Omental fat pad (tissue), 4 donors: ENCODE measurements at places on chromosomes 3 and 15. TPM values are rescaled to one million over a fixed set of nuclear protein-coding genes. Genes with fewer than 3 reads are reported as not detected.

DNA sequence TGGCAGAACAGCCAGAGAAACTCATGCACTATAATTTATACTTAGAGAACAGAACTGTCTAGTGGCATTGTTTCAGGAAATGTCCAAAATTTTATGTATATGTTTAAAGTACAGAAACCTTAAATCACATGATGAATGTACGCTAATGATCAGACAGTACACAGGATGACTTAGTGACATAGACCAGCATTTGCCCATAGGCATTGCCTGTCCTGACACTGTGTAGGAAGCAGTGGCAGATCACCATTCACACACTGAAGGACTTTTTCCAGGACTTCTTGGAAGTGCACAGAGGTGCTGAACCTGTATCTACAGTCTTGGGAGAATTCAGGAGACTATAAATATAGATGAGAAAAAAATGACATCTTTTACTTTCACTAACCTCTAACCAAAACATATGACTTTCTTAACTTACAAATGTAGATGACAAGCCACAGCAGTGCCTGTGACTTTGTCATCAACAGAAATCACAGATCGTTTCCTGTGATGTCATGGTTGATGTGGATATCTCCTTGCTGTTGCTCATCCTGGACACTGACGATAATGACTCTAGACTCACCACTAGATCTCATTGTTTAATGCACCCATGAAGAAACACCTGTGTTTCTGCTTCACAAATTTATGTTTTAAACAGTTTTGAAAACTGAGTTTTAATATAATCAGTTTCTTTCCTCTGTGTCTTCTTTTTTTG lies 183.2 kb downstream of the CACNA2D3 start:
- DNase-seq: no peak

DNA sequence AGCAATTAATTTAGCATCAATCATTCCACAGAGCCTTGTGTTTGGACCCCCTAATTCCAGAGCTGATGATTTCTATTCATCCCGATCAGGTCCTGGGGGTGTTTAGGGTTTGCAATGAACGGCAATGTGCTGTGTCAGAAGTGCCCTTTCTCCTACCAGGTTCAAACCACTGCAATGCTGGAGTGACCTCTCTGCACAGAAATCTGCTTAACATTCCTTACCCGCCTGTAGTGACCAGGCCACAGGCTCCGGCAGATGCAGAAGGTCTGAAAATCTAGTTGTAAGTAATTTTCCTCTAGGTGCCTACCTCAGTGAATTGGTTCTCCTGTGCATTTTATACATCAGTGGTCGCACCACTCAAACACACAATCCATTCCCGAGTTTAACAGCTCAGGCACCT lies 725.3 kb upstream of the CFAP20DC start:
- no peak for DNase-seq

DNA sequence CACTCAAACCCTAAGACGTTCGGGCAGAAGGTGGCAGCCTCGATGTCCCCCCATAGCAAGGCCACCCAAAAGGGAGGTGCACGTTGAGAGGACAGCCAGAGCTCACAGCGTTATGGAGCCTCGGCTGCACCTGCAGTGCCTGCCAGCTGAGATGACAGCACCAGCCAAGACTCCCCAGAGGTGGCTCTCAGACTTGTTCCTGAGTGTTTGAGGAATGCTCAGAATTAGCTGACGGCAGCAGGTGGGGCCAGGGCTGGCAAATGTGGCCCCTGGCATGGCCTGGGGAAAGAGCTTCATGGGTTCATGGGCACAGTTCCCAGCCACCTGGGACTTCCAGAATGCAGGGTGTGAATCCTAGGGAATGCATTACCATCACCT lies 177.8 kb downstream of the KLF13 start:
- DNase-seq: no peak

DNA sequence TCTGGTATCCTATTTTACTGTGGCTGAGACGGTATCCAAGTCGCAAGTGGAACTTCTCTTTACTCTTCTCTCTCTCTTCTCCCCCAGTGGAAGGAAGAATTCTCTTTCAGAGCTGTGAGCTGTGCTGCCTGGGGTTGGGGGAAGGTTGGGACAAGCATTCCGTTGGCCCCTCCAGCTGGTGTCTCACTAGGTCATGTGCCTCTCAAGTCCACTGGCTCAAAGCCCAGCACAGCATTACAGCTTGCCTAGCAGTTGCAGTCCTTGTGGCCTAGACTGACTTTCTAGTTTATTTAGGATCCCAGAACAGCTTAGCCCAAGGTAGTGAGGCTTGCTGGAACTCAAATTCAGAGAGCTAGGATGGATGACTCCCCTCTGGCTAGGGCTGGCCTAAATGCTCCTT lies 76.1 kb upstream of the SPATA16 start:
- no peak for DNase-seq

GRCh38 chr15:42404461-42405235 lies 45.3 kb downstream of the CAPN3 start:
- DNase-seq: no peak

DNA sequence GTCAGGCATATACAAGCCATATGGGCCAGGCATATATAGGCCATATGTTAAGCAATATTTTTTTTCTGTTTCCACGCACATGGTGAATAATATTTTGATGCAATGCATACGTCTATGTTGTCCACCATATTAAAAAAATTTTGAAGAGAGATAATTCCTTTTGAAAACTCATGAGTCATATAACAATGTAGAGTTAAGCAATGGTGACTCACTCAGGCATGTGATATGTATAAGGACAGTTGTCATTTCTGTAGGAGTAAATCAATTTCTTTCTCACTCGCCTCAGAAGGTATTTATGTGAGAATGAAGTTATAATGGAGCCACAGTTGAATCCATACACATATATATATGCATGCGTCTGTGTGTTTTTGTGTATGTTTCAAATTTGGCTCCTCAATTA lies 272.6 kb downstream of the EPHA3 start:
- DNase-seq: no peak

- no peak for DNase-seq
Measured at GRCh38 chr3:37386627-37387230, 212.3 kb upstream of the LRRFIP2 start.

DNA sequence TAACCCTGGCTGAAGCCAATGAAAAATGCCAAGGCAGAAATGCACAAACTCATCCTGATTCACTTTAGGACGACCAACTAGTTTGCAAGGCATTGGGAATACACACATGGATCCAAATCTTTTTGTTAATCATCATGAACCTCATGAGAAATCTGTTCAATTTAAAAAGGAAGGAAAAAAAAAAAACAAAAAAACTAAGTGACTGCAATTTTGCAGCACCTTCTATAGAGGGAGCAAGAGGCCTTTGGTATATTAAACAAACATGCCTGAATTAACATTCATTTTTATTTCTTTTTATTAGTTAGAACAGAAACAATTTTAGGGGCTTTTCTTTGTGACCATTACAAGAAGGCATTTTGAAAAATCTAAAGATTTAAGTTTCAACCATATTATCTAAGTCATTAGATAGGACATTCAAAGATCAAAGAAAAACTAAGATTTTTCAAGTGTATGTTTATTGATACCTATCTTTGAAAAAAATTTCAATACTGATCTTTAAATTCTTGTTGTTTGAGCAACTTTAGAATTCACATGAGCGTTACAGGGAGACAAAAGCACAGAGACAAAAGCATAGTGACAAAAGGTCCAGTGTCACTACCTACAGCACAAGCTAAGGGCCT lies 182.4 kb downstream of the CBLB start:
- DNase-seq: no peak

GRCh38 chr3:68676136-68676535 lies 256.2 kb downstream of the TAFA4 start:
- DNase-seq: no peak

DNA sequence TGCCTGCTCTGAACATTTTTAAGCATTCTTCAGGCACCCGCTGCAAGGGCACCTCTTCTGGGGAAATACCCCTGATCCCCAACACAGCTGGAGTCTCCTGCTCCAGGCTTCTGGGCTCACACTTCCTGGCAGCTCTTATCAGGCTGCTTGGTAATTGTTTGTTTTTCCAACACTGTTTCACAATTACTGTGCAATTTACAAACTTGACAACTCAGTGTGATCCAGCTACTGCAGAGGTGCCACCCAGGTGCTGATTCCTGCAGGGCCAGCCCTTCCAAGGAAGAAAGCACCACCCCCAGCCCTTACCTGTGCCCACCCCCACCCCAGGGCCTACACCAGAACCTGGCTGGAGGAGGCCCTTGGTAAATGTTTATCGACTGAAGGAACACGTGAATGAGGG lies 66.5 kb downstream of the MAGEF1 start:
- DNase-seq: no peak

GRCh38 chr3:184750349-184751083 lies 38.7 kb upstream of the MAGEF1 start:
- DNase-seq: no peak

DNA sequence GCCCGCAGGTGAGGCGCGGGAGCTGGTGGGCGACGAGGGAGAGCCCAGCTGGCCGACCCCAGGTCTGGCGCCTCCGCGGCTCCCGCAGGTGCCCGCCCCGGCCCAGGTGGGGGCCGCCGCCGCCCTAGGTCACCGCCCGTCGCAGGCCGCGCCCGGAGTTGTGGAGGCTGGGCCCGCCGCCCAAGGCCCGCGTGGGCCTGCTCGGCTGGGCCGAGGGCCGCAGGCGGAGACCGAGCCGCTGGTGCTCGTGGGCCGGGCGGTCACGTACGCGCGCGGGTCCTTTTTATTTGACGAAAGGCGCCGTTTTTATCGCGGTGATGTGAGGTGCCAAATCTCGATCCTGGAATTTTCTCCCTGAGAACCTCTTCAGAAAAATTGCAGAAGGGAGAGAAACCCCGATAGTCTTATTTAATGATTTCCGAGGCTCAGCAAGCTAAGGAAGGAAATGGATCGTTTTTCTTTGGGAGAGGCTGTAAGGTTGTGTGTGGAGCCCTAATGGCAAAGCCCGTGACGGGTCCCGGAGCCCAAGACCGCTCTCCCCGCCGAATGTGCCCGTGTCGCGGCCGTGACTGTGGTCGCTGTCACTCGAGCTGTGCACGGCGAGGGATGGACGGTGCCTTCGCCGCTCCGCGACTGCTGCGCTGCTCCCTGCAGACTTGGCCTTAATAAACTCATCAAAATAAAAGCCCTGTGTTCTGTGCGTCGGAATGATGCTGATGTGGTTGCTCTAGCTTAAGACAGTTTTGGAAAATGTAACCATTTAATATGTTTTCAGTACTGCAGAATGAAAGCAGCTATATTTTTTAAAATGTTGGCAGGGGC lies 612 bp downstream of the APPL1 start:
- no peak for DNase-seq

DNA sequence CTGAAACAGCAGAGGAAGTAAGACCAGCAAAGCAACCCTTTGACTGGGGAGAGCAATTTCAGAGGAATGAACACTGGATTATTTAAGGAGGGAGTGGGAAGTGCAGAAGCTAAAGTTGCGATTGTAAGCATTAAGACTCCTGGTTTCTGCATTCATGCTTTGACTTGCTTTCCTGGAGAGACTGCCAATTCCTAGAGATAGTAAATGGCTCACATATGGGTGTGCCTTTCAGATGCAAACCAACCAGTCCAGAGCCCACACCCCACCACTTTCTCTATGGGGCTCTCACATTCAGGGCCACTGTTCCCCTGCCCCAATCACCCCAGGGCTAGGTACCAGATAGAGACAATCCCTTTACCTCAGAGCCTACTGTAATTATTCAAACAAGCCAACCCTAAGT lies 200.9 kb upstream of the EIF1B start:
- no peak for DNase-seq

DNA sequence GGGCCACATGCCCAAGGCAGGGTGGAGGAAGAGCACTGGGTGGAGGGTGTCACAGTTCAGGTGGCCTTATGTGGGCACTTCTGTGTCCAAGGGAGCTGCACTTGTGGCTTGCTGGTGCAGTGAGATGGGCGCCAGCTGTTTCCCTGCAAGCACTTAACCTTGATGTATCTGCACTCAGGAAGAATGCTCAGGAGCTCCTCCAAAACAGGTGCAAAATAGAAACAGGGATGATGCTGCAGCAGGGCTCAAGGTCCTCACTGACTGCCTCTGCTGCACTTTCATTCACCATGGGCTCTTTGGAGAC lies 151.3 kb downstream of the CADPS start:
- no peak for DNase-seq

GRCh38 chr15:68481321-68481720 lies 49.4 kb upstream of the ITGA11 start:
- no peak for DNase-seq

DNA sequence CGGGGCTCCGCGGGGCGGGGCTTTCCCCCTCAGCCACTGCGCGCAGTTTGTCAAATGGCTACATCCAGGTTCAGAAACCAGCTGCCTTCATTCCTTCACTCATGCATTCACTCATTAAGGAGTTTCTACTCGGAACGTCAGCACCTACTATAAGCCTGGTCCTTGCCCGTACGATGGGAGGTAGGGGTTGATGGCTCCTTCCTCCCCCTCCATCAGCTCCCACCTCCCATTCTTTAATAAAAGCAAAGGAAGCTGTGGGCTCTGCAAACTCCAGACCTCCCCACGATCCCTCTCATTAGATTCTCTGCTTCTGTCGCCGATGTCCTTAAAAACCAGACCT lies 267 bp upstream of the CFAP92 start:
- no peak for DNase-seq

DNA sequence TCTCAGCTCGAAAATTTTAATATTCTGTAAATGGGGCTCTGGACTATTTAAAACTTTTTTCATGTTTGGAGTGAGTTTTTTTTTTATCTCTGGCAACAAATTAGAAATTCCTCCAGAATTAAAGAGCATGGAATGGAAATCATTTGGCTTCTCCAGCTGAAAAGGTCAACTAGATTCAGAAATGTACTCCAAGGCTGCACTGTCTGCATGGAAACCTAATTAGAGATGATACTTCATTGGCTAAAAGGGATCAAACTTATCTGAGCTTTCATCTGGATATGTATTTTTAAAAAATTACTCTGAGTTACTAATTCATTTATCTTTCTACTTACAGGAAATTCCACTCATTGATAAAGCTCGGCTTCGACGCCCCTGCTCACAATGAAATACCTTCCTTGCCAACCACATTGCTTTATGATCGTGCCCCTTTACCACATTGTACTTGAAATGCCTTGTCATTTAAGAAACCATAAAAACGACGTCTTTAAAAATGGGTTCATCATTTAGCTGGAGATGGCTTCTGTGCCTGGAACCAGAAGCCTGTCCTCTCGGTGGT lies 285.5 kb upstream of the ICE2 start:
- DNase-seq: no peak

GRCh38 chr3:126083511-126083912 lies 412 bp downstream of the SLC41A3 start:
- no peak for DNase-seq

Gene HLTF
- 10.2 TPM for total RNA-seq

Gene SH2D7
- total RNA-seq: not detected

Gene GOLGA8G
- total RNA-seq: not detected

Gene CCR9
- 0.24 TPM for total RNA-seq

Gene CCDC39
- total RNA-seq: 0.28 TPM

Gene SSUH2
- not detected for total RNA-seq

Gene ANKRD34C
- not detected for total RNA-seq
